Panc1 (cell line): ENCODE measurements at places on chromosomes 1 and 21. TPM values are rescaled to one million over a fixed set of nuclear protein-coding genes. Genes with fewer than 3 reads are reported as not detected.
A peak's percentile ranks its signal among the peaks of the same experiment; 100 is the strongest.

GRCh38 chr1:63662056-63662836 lies 69.0 kb downstream of the PGM1 start:
- H3K4me3 ChIP-seq: no peak overlapping the region
- H3K27me3 ChIP-seq: no peaks in the 10 kb centered on the region
- H3K27ac ChIP-seq: no peak overlapping the region
- H3K4me1 ChIP-seq: no peaks in the 10 kb centered on the region
- H3K36me3 ChIP-seq: no peaks in the 10 kb centered on the region

GRCh38 chr1:93614986-93615581 lies 66.6 kb downstream of the BCAR3 start:
- H3K27ac ChIP-seq: peak overlapping the region; percentile 93
- H3K4me1 ChIP-seq: peaks cover 70% of the 10 kb centered on the region
- no peak overlapping the region for H3K4me3 ChIP-seq
- H3K36me3 ChIP-seq: no peaks in the 10 kb centered on the region
- DNase-seq: no peak

- peak overlapping the region; percentile 49 for H3K27ac ChIP-seq
- DNase-seq: no peak
- no peak overlapping the region for H3K4me3 ChIP-seq
- no peaks in the 10 kb centered on the region for H3K36me3 ChIP-seq
Measured at GRCh38 chr1:230090194-230090711, 23.2 kb downstream of the GALNT2 start.

GRCh38 chr1:118116909-118117308 lies 68.1 kb downstream of the SPAG17 start:
- no peaks in the 10 kb centered on the region for H3K4me1 ChIP-seq
- H3K27ac ChIP-seq: no peak overlapping the region
- H3K36me3 ChIP-seq: no peaks in the 10 kb centered on the region
- no peaks in the 10 kb centered on the region for H3K27me3 ChIP-seq
- DNase-seq: no peak
- H3K4me3 ChIP-seq: no peak overlapping the region

GRCh38 chr1:117117697-117118096 lies 3.9 kb downstream of the TRIM45 start:
- no peaks in the 10 kb centered on the region for H3K27me3 ChIP-seq
- no peak overlapping the region for H3K4me3 ChIP-seq
- H3K36me3 ChIP-seq: no peaks in the 10 kb centered on the region

DNA sequence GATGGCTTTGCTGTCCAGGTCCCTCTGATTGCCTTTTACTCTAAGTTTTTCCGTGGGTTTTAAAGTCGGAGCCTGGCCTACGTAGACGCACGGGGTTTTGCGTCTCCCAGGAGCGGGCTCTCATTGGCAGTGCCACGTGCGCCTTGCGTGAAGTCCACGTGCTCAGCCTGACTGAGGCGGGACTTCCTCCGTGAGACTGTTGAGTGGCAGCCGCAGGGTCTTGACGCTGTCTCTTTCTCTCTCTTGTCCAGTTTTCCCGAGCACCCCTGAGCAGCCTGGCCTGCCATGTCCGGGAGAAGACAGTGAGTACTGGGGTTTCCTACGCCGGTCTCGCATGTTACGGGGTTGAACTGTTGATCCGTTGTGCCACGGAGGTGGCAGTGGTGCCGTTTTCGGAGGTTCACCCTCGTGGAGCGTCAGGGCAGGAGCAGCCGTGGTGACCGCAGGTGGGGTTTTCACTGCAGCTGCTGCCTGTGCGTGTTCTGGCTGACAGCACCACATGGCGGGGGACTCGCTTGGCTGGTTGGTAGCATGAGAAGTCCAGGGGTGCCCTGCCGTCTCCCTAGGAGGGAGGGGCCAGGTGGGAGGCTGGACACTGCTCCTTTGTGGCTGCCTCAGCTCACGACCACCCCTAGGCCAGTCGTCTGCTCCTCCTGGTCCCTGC lies 9.2 kb downstream of the PRKCZ start:
- DNase-seq: no peak
- no peak overlapping the region for H3K4me3 ChIP-seq
- no peaks in the 10 kb centered on the region for H3K4me1 ChIP-seq
- no peak overlapping the region for H3K27ac ChIP-seq
- no peaks in the 10 kb centered on the region for H3K36me3 ChIP-seq

- H3K27me3 ChIP-seq: no peaks in the 10 kb centered on the region
- no peak overlapping the region for H3K27ac ChIP-seq
- H3K36me3 ChIP-seq: no peaks in the 10 kb centered on the region
- DNase-seq: no peak
- no peak overlapping the region for H3K4me3 ChIP-seq
Measured at GRCh38 chr1:17581389-17582123, 42.1 kb downstream of the ARHGEF10L start.

- no peaks in the 10 kb centered on the region for H3K36me3 ChIP-seq
- H3K27ac ChIP-seq: peak overlapping the region; percentile 63; the same call in 1 of the 2 replicates
- no peaks in the 10 kb centered on the region for H3K27me3 ChIP-seq
Measured at GRCh38 chr1:24199291-24199900, 12.3 kb upstream of the IFNLR1 start.

- no peak overlapping the region for H3K27ac ChIP-seq
- no peaks in the 10 kb centered on the region for H3K27me3 ChIP-seq
- no peak overlapping the region for H3K4me3 ChIP-seq
- no peak for DNase-seq
- peaks cover 9% of the 10 kb centered on the region for H3K4me1 ChIP-seq
Measured at GRCh38 chr1:156246781-156247459, 936 bp downstream of the PAQR6 start.

- H3K27me3 ChIP-seq: no peaks in the 10 kb centered on the region
- H3K27ac ChIP-seq: no peak overlapping the region
Measured at GRCh38 chr1:21833392-21833976, 21.4 kb downstream of the LDLRAD2 start.

DNA sequence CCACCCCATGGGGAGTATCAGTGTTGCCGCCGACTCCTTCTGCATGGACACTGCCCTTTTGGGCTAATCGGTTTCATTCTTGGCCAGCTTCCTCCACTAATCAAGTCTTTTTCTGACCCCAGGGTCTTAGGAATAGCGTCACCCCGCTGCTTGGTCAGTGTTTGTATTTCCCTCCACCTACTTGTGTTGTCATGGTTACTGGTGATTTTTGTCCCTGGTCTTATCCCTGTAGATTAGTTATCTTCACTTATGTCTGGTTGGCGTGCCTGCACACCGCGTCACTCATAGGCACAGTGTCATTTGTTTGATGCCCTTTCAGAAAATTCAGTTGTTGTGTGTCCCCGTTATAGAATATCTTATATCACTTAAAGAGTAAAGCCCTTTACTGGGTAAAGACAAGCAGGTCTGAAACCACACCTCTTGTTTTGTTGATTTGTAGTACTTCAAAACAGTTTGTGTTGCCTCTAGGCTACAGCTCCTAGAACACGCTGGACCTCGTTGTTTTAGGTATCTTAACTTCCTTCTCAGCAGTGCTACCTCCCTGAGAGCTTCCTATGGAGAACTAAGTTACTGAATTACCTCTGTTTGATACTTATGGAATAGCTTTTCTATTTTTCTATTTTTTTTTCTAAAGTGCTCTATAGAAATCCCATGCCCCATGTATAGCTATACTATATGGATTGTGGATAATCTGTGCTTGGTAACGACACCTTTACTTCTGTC lies 868 bp downstream of the PPP1R12B start:
- peak overlapping the region; percentile 92 for H3K4me3 ChIP-seq
- no peaks in the 10 kb centered on the region for H3K27me3 ChIP-seq
- no peaks in the 10 kb centered on the region for H3K36me3 ChIP-seq
- DNase-seq: no peak
- H3K27ac ChIP-seq: peak overlapping the region; percentile 80

- DNase-seq: no peak
- peak overlapping the region; percentile 83 for H3K4me3 ChIP-seq
- H3K4me1 ChIP-seq: peaks cover 53% of the 10 kb centered on the region
- peaks cover 3% of the 10 kb centered on the region; the same call in 1 of the 2 replicates for H3K36me3 ChIP-seq
- no peaks in the 10 kb centered on the region for H3K27me3 ChIP-seq
Measured at GRCh38 chr1:183023601-183024316, 539 bp downstream of the LAMC1 start.

DNA sequence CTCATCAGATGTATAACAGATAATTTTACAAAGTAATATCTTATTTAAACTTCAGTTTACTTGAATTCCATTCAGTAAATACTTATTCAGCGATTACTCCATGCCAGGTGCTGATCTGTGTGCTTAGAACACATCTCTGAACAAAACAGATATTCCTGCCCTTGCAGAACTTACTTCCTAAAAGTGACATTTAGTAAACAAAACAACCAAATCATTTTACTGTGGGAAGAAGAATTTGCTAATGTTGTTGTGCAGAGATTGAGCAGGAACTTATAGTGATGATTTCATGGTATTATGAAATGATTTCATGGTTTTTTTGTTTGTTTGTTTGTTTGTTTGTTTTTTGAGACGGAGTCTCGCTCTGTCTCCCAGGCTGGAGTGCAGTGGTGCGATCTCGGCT lies 39.3 kb upstream of the WLS start:
- peaks cover 5% of the 10 kb centered on the region; the same call in 1 of the 2 replicates for H3K4me1 ChIP-seq
- H3K27ac ChIP-seq: no peak overlapping the region
- H3K36me3 ChIP-seq: no peaks in the 10 kb centered on the region
- no peak for DNase-seq

DNA sequence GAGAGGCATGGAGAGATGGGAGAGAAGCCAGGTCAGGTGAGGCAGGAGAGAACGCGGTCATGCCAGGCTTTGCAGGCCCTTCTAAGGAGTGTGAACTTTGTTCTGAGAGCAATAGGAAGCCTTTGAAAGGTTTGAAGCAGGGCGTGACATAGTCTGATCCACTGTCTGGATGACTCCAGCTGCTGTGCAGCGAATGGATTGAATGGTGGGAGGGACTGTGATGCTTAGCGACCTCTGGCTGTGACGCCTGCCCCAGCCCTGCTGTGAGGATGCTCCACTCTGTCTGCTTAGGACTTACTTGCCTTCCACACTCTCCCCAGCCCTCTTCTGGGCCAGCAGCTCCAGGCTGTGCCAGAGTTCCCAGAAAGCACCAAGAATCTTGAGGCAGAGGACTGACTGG lies 41.8 kb upstream of the POU3F1 start:
- H3K27ac ChIP-seq: no peak overlapping the region
- DNase-seq: no peak
- no peak overlapping the region for H3K4me3 ChIP-seq

- H3K27me3 ChIP-seq: no peaks in the 10 kb centered on the region
- peak overlapping the region; percentile 98 for H3K4me3 ChIP-seq
Measured at GRCh38 chr1:31064718-31065309, 703 bp downstream of the PUM1 start.

DNA sequence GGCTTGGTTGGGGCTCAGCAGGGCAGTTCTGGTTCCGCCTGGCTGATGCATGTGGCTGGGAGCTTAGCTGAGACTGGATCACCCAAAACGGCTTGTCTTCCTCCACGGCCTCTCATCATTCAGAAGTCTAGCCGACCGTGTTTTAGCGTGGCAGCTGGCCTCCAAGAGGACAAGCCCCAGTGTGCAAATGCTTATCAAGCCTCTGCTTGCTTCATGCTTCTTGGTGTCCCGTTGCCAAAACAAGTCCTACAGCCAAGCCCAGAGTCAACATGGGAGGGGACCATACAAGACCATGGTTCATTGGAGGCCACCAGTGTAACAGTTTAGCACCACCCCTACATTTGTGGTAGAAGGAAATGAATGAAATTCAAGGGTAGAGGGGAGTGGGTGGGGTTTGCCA lies 10.5 kb upstream of the KDF1 start:
- H3K27ac ChIP-seq: no peak overlapping the region
- no peak overlapping the region for H3K4me3 ChIP-seq
- 0 out of 2 replicates have a peak, but pooled peaks cover 3% of the 10 kb centered on the region for H3K4me1 ChIP-seq
- no peaks in the 10 kb centered on the region for H3K36me3 ChIP-seq
- DNase-seq: no peak
- H3K27me3 ChIP-seq: no peaks in the 10 kb centered on the region

DNA sequence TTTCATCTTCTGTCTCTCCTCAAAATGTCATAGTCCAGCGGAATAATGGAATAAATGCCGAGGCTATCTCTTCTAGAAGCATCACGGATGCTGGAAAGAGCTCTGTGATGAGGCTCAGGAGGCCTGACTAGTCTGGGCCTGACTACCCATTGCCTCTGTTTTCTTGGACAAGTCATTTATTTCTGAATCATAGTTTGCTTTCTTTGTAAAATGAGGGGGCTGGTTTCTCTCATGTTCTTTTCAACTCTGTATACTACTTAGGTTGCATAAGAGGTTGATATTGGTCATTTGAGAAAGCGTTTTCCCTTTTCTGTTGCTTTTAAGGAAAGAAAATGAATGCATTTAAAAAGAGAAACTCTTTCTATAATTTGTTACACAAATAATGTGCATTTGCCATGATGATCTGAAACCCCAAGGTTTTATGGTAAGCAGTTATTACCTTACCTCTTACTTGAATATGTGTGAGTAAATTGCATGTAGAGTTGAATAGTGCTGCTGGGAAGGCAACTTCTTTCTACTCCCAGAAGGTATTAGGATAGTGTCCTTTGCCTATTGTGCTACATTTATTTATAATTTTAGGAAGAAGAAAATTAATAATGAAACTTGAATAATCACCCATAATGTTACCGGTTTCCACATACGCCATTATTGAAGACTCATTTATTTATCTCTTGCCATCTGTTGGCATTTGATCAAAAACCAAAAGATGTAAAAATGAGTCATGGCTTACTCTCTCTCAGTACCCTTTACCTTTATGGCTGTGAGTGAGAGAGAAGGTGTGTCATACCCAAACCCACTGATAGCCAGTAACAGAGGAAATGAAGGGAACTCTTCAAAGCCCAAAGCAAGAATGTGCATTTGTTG lies 179.1 kb downstream of the FASLG start:
- DNase-seq: no peak
- no peaks in the 10 kb centered on the region for H3K36me3 ChIP-seq
- no peak overlapping the region for H3K27ac ChIP-seq
- H3K27me3 ChIP-seq: no peaks in the 10 kb centered on the region
- H3K4me1 ChIP-seq: no peaks in the 10 kb centered on the region

- no peaks in the 10 kb centered on the region for H3K36me3 ChIP-seq
- no peak for DNase-seq
- no peaks in the 10 kb centered on the region for H3K4me1 ChIP-seq
- no peaks in the 10 kb centered on the region for H3K27me3 ChIP-seq
- H3K27ac ChIP-seq: no peak overlapping the region
- no peak overlapping the region for H3K4me3 ChIP-seq
Measured at GRCh38 chr1:55726994-55727393, 511.8 kb upstream of the USP24 start.

GRCh38 chr1:24266398-24266941 lies 52.7 kb upstream of the GRHL3 start:
- H3K36me3 ChIP-seq: no peaks in the 10 kb centered on the region
- no peak overlapping the region for H3K4me3 ChIP-seq
- H3K4me1 ChIP-seq: no peaks in the 10 kb centered on the region

- H3K4me3 ChIP-seq: no peak overlapping the region
- no peak for DNase-seq
- no peaks in the 10 kb centered on the region; the same call in none of the 2 replicates for H3K27me3 ChIP-seq
Measured at GRCh38 chr1:160549665-160550006, 26.6 kb upstream of the SLAMF6 start.

GRCh38 chr1:206435445-206435844 lies 34.8 kb upstream of the IKBKE start:
- no peaks in the 10 kb centered on the region for H3K27me3 ChIP-seq
- H3K36me3 ChIP-seq: peaks cover 8% of the 10 kb centered on the region; the same call in 1 of the 2 replicates
- no peaks in the 10 kb centered on the region for H3K4me1 ChIP-seq
- no peak overlapping the region for H3K27ac ChIP-seq
- no peak overlapping the region for H3K4me3 ChIP-seq

GRCh38 chr1:115088871-115089419 lies 358 bp downstream of the TSPAN2 start:
- H3K4me1 ChIP-seq: no peaks in the 10 kb centered on the region
- peak overlapping the region; percentile 21; the same call in 1 of the 2 replicates for H3K4me3 ChIP-seq
- H3K27me3 ChIP-seq: no peaks in the 10 kb centered on the region; the same call in 1 of the 2 replicates
- no peak overlapping the region for H3K27ac ChIP-seq
- DNase-seq: no peak
- no peaks in the 10 kb centered on the region for H3K36me3 ChIP-seq

S1PR1 gene
- total RNA-seq: 0.41 TPM

PEX11B gene
- total RNA-seq: 27.4 TPM

DMRTA2 gene
- not detected for total RNA-seq

NUDT4B gene
- total RNA-seq: 0.59 TPM

ZBTB8B gene
- total RNA-seq: 0.08 TPM

S100A3 gene
- total RNA-seq: 12.0 TPM

TNNI3K gene
- total RNA-seq: not detected

CASQ2 gene
- total RNA-seq: not detected
